ENCODE measurements at places on chromosomes 11 and 22. TPM values are rescaled to one million over a fixed set of nuclear protein-coding genes. Genes with fewer than 3 reads are reported as not detected.
A peak's percentile ranks its signal among the peaks of the same experiment; 100 is the strongest.

- no peak overlapping the region for H3K27ac ChIP-seq
- H3K36me3 ChIP-seq: no peaks in the 10 kb centered on the region
- H3K4me1 ChIP-seq: no peaks in the 10 kb centered on the region
- no peak overlapping the region for H3K4me3 ChIP-seq
These were observed 18.8 kb upstream of the SYT13 start for GRCh38 chr11:45304992-45305335.

DNA sequence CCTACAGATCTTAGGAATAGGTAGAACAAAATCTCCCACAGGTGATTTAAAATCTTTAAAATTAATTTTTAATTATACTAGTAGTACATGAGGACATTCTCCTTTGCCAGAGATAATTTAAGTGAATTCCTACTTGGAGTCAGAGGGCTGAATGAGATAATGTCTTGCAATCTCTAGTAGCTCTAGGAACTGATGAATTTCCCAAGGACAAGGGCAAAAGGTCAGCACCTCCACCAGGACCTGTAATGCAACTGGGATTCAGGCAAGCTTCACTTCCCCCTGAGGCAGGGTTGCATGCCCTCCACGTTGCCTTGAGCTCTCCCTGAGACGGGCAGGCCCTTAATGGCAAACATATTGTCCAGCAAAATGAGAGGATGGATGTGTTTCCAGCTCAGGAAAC is 330.3 kb upstream of the PITPNB start:
- no peaks in the 10 kb centered on the region for H3K36me3 ChIP-seq
- DNase-seq: no peak
- H3K4me3 ChIP-seq: no peak overlapping the region
- peak overlapping the region; percentile 66 for H3K27ac ChIP-seq

- no peaks in the 10 kb centered on the region for H3K4me1 ChIP-seq
- H3K36me3 ChIP-seq: no peaks in the 10 kb centered on the region
- no peak overlapping the region for H3K27ac ChIP-seq
- no peak for DNase-seq
These were observed 259.5 kb upstream of the CCDC90B start for GRCh38 chr11:83545494-83546260.

DNA sequence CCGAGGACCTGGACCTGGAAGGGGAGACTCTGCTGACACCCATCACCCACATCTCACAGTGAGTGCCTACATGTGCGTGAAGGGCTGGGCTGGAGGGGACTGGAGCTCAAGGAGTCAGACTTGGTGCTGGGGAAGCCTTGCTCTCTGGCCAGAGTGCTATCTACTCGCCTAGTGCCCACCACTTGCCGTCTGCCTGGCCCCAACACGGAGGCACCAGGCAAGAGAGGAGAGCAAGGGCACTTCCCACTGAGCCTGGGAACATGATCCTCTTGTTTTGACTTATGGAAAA is 37.8 kb downstream of the KCNQ1OT1 start:
- H3K4me3 ChIP-seq: no peak overlapping the region
- no peak for DNase-seq
- no peaks in the 10 kb centered on the region for H3K27me3 ChIP-seq
- H3K4me1 ChIP-seq: peaks cover 16% of the 10 kb centered on the region
- H3K36me3 ChIP-seq: no peaks in the 10 kb centered on the region

DNA sequence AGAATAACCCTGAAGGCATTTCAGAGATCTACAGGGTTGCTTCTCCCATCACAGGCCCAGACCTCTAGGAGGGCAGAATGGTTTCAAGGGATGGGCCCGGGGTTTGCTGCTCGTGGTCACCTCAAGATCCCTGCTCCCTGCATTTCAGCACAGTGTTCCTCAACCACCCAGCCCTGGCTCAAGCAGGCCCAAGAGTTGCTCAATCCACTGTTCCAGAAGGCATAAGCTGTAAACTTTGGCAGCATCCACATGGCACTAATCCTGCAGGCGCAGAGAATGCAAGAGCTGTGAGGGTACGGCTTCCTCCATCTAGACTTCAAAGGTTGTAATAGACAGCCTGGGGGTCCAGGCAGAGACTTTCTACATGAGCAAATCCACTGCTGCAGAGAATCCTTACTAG is 225.0 kb upstream of the UBASH3B start:
- H3K4me3 ChIP-seq: no peak overlapping the region
- no peaks in the 10 kb centered on the region for H3K36me3 ChIP-seq
- H3K4me1 ChIP-seq: peaks cover 40% of the 10 kb centered on the region
- no peak overlapping the region for H3K27ac ChIP-seq

DNA sequence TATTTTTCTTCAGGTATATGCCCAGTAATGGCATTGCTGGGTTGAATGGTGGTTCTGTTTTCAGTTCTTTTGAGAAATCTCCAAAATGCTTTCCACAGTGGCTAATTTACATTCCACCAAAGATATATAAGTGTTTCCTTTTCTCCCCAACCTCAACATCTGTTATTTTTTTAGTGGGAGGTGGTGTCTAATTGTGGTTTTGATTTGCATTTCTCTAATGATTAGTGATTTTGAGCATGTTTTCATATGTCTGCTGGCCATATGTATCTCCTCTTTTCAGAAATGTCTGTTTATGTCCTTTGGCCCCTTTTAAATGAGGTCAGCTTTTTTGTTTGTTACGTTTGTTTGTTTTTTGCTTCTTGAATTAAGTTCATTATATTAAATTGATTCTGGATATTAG is 760.2 kb downstream of the KCNA4 start:
- H3K4me1 ChIP-seq: no peaks in the 10 kb centered on the region
- H3K27ac ChIP-seq: no peak overlapping the region
- DNase-seq: no peak
- H3K4me3 ChIP-seq: no peak overlapping the region
- H3K36me3 ChIP-seq: no peaks in the 10 kb centered on the region

GRCh38 chr22:24510637-24511625 is 15.8 kb downstream of the UPB1 start:
- no peaks in the 10 kb centered on the region for H3K27me3 ChIP-seq
- peak; percentile 63 for DNase-seq
- peak overlapping the region; percentile 79 for H3K27ac ChIP-seq
- H3K4me1 ChIP-seq: peaks cover 22% of the 10 kb centered on the region

GRCh38 chr11:11074686-11075335 is 217.0 kb upstream of the ZBED5 start:
- no peak for DNase-seq
- H3K4me3 ChIP-seq: no peak overlapping the region
- H3K27ac ChIP-seq: no peak overlapping the region
- H3K27me3 ChIP-seq: no peaks in the 10 kb centered on the region
- no peaks in the 10 kb centered on the region for H3K36me3 ChIP-seq
- H3K4me1 ChIP-seq: peaks cover 9% of the 10 kb centered on the region

DNA sequence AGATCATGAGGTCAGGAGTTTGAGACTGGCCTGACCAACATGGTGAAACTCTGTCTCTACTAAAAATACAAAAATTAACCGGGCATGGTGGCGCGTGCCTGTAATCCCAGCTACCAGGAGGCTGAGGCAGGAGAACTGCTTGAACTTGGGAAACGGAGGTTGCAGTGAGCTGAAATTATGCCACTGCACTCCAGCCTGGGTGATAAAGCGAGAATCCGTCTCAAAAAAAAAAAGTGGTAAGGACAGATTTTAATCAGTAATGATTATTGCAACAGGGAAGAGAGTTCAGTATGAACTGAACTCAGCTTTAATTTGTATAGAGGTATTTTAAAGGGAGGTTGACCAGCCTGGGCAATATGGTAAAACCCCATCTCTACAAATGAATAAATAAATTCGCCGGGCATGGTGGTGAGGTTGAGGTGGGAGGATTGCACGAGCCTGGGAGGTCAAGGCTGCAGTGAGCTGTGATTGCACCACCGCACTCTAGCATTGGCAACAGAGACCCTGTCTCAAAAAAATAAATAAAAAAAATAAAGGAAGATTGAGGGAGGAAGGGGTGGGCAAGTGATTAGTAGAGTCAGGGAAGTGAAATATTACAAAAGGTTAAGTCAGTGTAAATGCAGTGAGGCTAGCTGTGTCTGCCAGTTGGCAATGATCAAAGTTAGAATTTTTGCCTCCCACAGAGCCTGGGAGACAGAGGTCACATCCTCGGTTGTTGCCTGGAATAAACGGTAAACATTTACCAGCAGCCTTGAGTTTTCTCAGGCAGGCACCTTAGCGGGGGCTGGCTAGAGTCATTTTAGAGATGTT is 2.6 kb upstream of the MCM5 start:
- no peak overlapping the region for H3K27ac ChIP-seq
- H3K4me3 ChIP-seq: no peak overlapping the region
- no peak for DNase-seq
- H3K27me3 ChIP-seq: no peaks in the 10 kb centered on the region
- no peaks in the 10 kb centered on the region for H3K36me3 ChIP-seq

- H3K4me1 ChIP-seq: no peaks in the 10 kb centered on the region
- no peaks in the 10 kb centered on the region for H3K27me3 ChIP-seq
- no peaks in the 10 kb centered on the region for H3K36me3 ChIP-seq
- no peak overlapping the region for H3K27ac ChIP-seq
These were observed 27.0 kb upstream of the MTMR2 start for GRCh38 chr11:95950905-95951304.

DNA sequence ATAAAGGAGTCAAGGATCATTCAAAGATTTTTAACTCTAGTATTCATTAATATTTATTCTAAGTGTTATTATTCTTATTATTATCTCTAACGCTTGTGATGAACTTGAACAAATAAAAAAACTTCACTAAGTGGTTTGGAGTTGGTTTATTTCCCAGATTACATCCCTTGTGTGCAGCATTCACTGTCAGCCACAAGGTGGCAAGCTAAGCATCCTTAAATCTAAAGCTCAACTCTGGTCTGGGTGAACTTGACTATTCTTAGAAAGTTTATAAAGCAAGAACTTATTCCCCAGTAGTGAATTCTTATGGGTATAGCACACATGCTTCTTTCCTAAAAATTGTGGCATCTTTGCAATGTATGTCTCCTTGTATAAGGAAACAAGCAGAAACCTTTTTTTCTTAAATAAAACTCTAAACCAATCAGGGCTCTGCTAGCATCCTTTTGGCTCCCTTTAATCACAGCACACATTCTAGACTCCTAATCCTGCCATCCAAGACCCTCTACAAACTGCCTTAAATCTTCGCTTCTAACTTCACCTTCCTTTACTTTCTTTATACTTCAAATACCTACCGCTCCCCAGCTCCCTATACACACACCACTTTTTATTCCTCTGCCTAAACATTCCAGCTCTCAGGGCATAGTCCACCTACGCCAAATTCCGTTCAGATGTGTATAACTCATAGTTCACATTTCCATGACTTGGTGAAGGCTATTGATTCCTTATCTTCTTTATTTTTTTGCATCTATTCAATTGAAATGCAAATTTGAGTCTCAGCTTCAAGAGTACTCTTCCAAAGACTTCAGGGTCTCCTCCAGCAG is 1068.8 kb downstream of the DLG2 start:
- no peaks in the 10 kb centered on the region for H3K27me3 ChIP-seq
- H3K4me1 ChIP-seq: no peaks in the 10 kb centered on the region
- peak; percentile 66 for DNase-seq
- H3K36me3 ChIP-seq: no peaks in the 10 kb centered on the region
- H3K27ac ChIP-seq: no peak overlapping the region

DNA sequence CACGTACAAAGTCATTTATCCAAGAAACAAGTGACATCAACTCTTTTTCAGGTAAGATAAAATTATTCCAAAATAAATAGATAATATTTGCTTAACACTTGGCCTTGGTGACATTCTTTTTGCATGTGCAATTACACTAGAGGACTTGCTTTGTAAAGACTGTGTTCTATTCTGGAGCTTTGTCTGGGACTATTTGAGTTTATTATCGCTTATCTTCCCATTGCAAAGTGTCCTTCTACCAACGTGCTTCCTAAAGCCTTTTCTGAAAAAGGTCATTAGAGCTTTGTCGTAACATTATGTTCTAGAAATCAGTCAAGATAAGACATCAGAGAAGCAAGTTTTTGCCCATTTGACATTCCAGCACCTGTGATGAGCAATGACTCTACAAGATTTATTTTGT is 78.3 kb upstream of the MYO18B start:
- H3K4me1 ChIP-seq: peaks cover 14% of the 10 kb centered on the region
- H3K36me3 ChIP-seq: no peaks in the 10 kb centered on the region
- no peak overlapping the region for H3K27ac ChIP-seq
- no peak overlapping the region for H3K4me3 ChIP-seq
- no peak for DNase-seq

GRCh38 chr22:45843986-45844385 is 133.0 kb downstream of the WNT7B start:
- H3K36me3 ChIP-seq: peaks cover 5% of the 10 kb centered on the region
- H3K4me3 ChIP-seq: no peak overlapping the region
- no peak overlapping the region for H3K27ac ChIP-seq
- H3K27me3 ChIP-seq: no peaks in the 10 kb centered on the region
- no peak for DNase-seq
- peaks cover 8% of the 10 kb centered on the region for H3K4me1 ChIP-seq

DNA sequence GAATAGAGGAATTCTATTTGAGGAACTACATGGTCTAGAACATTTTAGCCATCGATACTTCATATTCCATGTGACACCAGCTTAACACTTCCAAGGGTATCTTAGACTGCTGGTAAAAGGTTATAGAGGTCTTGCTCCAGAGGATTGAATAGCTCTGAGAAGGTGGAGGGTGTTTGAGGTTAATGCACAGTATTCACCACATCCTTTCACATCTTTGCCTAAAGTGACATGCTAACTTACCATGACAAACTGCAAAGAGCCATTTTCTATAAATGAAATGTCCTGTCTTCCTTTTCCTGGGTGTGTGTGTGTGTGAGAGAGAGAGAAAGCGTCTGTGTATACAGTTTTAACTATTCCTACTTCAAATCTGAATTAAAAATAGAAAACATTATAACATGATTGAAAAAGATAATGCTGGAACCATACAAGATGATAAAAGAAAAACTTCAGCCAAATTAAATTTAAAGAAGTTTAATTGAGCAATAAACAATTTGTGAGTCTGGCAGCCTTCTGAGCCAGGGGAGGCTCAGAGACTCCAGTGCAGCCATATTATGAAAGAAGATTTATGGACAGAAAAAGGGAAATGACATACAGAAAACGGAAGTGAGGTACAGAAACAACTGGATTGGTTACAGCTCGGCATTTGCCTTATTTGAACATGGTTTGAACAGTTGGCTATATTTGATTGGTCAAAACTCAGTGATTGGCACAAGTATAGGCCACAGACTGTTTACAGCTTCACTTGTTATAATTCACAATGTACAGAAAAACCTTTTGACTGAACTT is 320.9 kb upstream of the CCDC179 start:
- DNase-seq: no peak
- no peak overlapping the region for H3K4me3 ChIP-seq
- H3K4me1 ChIP-seq: no peaks in the 10 kb centered on the region
- H3K36me3 ChIP-seq: no peaks in the 10 kb centered on the region

- DNase-seq: no peak
- no peak overlapping the region for H3K4me3 ChIP-seq
- no peaks in the 10 kb centered on the region for H3K27me3 ChIP-seq
- H3K27ac ChIP-seq: no peak overlapping the region
- no peaks in the 10 kb centered on the region for H3K4me1 ChIP-seq
These were observed 105.1 kb upstream of the LMO1 start for GRCh38 chr11:8368772-8369171.

- no peak for DNase-seq
- no peaks in the 10 kb centered on the region for H3K27me3 ChIP-seq
- no peaks in the 10 kb centered on the region for H3K36me3 ChIP-seq
- no peaks in the 10 kb centered on the region for H3K4me1 ChIP-seq
These were observed 247.1 kb downstream of the C11orf87 start for GRCh38 chr11:109668973-109669634.

The MN1 gene
- 27.8 TPM for total RNA-seq

The APOC3 gene
- not detected for total RNA-seq

The NPAS4 gene
- 1.2 TPM for total RNA-seq

The CARD18 gene
- not detected for total RNA-seq

The TBX10 gene
- total RNA-seq: not detected

The KCNQ1 gene
- 7.8 TPM for total RNA-seq

The OOSP1 gene
- not detected for total RNA-seq

The SLC22A25 gene
- total RNA-seq: not detected

The CCDC87 gene
- total RNA-seq: 2.7 TPM

The TUBA8 gene
- 1.1 TPM for total RNA-seq
